ENCODE measurements at places on chromosomes 4 and X. TPM values are rescaled to one million over a fixed set of nuclear protein-coding genes. Genes with fewer than 3 reads are reported as not detected.

The TCEAL2 gene
- 0.26 TPM for total RNA-seq

- DNase-seq: peak; percentile 48
Measured at GRCh38 chrX:139194571-139195280, 335.8 kb upstream of the F9 start.

GRCh38 chr4:111963158-111963700, 182.0 kb upstream of the FAM241A start:
- DNase-seq: no peak

- no peak for DNase-seq
Measured at GRCh38 chr4:38163216-38164006, 203.2 kb downstream of the PTTG2 start.

GRCh38 chrX:63561425-63561824, 210.3 kb upstream of the SPIN4 start:
- no peak for DNase-seq
